IMR-90 (cell line): ENCODE measurements at places on chromosomes 4 and X. TPM values are rescaled to one million over a fixed set of nuclear protein-coding genes. Genes with fewer than 3 reads are reported as not detected.

BBS7 gene
- total RNA-seq, result 29.4 and 32.3 TPM in 2 replicates

GRCh38 chrX:153547195-153547594 lies 29.8 kb downstream of the ATP2B3 start:
- no peaks in the 10 kb centered on the region for H3K36me3 ChIP-seq
- H3K4me1 ChIP-seq, result no peaks in the 10 kb centered on the region
- no peak overlapping the region for H3K27ac ChIP-seq

- H3K4me3 ChIP-seq, result no peak overlapping the region
- no peaks in the 10 kb centered on the region for H3K36me3 ChIP-seq
- DNase-seq, result no peak
- no peak overlapping the region for H3K27ac ChIP-seq
- H3K27me3 ChIP-seq, result peaks cover 14% of the 10 kb centered on the region
Measured at GRCh38 chr4:4980621-4981230, 38.5 kb downstream of the CYTL1 start.

DNA sequence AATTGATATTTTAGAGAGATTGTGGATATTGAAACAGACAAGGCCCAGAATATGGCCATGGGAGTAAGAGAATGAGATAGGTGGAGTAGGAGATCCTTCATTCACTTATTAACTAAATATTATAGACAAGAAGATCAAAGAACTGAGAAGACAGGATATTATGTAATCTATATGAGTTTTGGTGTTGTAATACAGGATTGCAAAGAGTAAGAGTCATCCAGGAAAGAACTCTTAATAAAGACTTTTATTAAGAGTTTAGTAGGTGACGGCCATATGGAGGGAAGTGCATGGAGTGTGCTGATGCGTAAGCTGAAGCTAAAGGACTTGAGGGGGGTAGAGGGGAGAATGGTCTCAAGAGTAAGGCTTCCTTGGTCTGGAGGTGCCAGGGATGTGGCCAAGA lies 153.7 kb downstream of the VEGFC start:
- H3K4me1 ChIP-seq, result peaks cover 5% of the 10 kb centered on the region; the same call in 1 of the 2 replicates
- no peak overlapping the region for H3K27ac ChIP-seq
- H3K36me3 ChIP-seq, result no peaks in the 10 kb centered on the region
- H3K4me3 ChIP-seq, result no peak overlapping the region
- H3K27me3 ChIP-seq, result no peaks in the 10 kb centered on the region
- DNase-seq, result peak; percentile 23

- peak; percentile 80 for DNase-seq
- no peaks in the 10 kb centered on the region for H3K36me3 ChIP-seq
- H3K4me1 ChIP-seq, result peaks cover 9% of the 10 kb centered on the region
Measured at GRCh38 chr4:137614491-137614890, 82.2 kb upstream of the PCDH18 start.

- no peak for DNase-seq
- peaks cover 12% of the 10 kb centered on the region for H3K27me3 ChIP-seq
- no peaks in the 10 kb centered on the region for H3K4me1 ChIP-seq
Measured at GRCh38 chr4:104490096-104490769, 4.5 kb downstream of the CXXC4 start.

- H3K27ac ChIP-seq, result no peak overlapping the region
- no peak overlapping the region for H3K4me3 ChIP-seq
- H3K4me1 ChIP-seq, result peaks cover 5% of the 10 kb centered on the region; the same call in 1 of the 2 replicates
- H3K36me3 ChIP-seq, result no peaks in the 10 kb centered on the region
- DNase-seq, result peak; percentile 83
Measured at GRCh38 chr4:110087070-110087708, 111.2 kb downstream of the ELOVL6 start.

NOX1 gene
- not detected in 2 replicates for total RNA-seq

IL1RAPL1 gene
- total RNA-seq, result 9.0 and 12.5 TPM in 2 replicates

SPP1 gene
- 0.18 and 0.28 TPM in 2 replicates for total RNA-seq

OPN1MW gene
- not detected in 2 replicates for total RNA-seq

- H3K27me3 ChIP-seq, result peaks cover 3% of the 10 kb centered on the region; the same call in 1 of the 2 replicates
- no peaks in the 10 kb centered on the region for H3K4me1 ChIP-seq
- no peak overlapping the region for H3K4me3 ChIP-seq
- DNase-seq, result no peak
- H3K27ac ChIP-seq, result no peak overlapping the region
- no peaks in the 10 kb centered on the region for H3K36me3 ChIP-seq
Measured at GRCh38 chrX:150544835-150545770, 23.3 kb upstream of the MTM1 start.

DNA sequence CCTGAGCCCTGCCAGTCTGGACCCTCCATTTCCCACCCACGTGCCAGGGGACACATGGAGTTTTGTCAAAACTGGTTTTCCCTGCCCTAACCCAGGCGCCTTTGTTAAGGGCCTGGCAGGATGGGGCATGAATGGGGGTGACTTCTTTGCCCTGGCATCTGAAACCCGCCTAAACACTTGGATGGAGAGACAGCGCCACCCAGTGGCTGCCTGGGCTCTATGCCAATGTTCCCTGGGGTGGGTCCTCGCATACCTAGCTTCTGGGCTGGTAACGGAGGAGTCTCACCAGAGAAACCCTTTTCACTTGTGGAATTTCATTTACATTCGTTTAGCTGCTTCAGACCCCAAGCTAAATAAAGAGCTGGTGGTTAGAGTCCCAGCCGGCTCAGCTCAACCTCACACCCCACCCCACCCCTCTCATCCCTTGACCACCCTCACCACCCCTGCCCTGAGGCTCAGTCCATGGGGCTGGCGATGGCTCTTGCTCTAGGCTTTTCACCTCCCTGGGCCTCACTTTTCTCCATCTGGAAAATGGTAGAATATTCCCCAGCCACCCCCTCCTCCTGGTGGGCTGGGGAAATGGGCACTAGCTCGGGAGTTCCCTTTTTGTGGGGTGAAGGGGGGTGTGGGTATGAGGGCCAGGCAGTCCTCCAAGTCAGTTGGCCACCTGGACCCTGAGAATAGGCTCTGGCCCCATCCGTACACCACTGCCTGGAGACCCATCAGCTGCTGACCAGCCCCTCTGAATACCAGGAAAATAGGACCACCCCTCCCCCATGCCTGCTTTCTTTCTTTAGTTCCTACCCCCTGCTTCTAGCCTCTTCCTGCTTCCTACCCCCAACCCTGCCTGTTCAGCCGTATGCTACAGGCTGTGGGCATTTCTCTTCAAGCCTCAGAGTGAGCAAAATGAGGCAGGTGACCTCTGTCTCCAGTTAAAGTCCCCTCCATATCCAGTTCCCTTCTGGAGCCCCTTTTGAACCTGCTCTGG lies 57.1 kb upstream of the PJA1 start:
- H3K4me1 ChIP-seq, result peaks cover 2% of the 10 kb centered on the region; the same call in 1 of the 2 replicates
- H3K27ac ChIP-seq, result no peak overlapping the region
- no peaks in the 10 kb centered on the region for H3K36me3 ChIP-seq

DNA sequence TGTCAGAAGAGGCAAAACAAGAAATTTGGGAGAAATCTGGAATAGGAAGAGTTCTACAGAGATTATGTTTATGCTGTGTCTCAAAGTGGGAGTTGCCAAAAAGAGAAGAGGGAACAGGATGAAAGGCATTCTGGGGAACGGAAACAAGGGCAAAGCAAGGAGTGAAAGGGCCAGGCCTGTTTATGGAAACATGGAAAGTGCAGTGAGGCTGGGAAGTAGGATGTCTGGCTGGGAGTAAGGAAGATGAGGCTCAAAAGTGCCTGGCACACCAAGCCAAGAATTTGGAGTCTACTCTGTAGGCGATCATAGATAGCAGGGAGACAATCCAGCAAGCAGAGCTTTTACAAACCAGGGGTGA lies 1.8 kb upstream of the CUL4B start:
- peak overlapping the region; percentile 4; the same call in 1 of the 2 replicates for H3K27ac ChIP-seq
- no peak for DNase-seq
- H3K27me3 ChIP-seq, result no peaks in the 10 kb centered on the region

- H3K4me3 ChIP-seq, result no peak overlapping the region
- no peaks in the 10 kb centered on the region for H3K4me1 ChIP-seq
- H3K36me3 ChIP-seq, result no peaks in the 10 kb centered on the region
Measured at GRCh38 chrX:29407357-29407756, 808.0 kb upstream of the MAGEB2 start.

GRCh38 chrX:24350217-24350616 lies 10.2 kb upstream of the SUPT20HL1 start:
- H3K27me3 ChIP-seq, result peaks cover 3% of the 10 kb centered on the region; the same call in 1 of the 2 replicates
- H3K4me1 ChIP-seq, result no peaks in the 10 kb centered on the region
- no peak overlapping the region for H3K4me3 ChIP-seq
- no peaks in the 10 kb centered on the region for H3K36me3 ChIP-seq
- H3K27ac ChIP-seq, result no peak overlapping the region

NAA10 gene
- total RNA-seq, result 98.6 and 118 TPM in 2 replicates

DNA sequence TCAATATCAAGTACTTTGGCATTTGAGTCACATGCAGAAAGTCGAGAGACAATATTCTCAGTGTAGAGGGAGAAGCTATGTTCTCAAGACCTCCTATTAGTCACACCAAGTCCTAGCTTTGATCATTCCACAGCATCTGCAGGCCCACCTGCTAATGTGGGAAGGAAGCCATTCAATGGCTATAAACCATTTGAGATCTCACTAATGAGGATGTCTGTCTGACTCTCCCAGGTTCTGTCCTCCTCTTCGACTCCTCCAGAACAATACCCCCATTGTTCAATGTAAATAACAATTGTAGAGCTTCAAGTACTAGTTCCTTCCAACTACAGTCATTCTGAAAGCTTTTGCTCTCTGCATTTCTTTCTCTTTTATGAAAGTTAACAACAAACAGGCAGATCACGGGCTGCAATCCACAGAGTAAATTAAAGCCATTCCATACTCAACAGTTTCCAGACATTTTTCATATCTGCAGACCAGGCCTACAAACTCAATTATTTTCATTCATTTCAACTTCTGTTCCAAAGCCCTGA lies 140.2 kb upstream of the EDNRA start:
- no peaks in the 10 kb centered on the region for H3K27me3 ChIP-seq
- no peak overlapping the region for H3K27ac ChIP-seq
- H3K4me3 ChIP-seq, result no peak overlapping the region
- no peaks in the 10 kb centered on the region for H3K36me3 ChIP-seq
- peak; percentile 65 for DNase-seq
- peaks cover 4% of the 10 kb centered on the region for H3K4me1 ChIP-seq

- DNase-seq, result no peak
- no peaks in the 10 kb centered on the region for H3K36me3 ChIP-seq
- no peak overlapping the region for H3K4me3 ChIP-seq
- H3K27ac ChIP-seq, result no peak overlapping the region
- H3K4me1 ChIP-seq, result peaks cover 13% of the 10 kb centered on the region
Measured at GRCh38 chr4:8350841-8351461, 81.4 kb downstream of the HTRA3 start.

NUDT10 gene
- 0.90 and 1.1 TPM in 2 replicates for total RNA-seq

DNA sequence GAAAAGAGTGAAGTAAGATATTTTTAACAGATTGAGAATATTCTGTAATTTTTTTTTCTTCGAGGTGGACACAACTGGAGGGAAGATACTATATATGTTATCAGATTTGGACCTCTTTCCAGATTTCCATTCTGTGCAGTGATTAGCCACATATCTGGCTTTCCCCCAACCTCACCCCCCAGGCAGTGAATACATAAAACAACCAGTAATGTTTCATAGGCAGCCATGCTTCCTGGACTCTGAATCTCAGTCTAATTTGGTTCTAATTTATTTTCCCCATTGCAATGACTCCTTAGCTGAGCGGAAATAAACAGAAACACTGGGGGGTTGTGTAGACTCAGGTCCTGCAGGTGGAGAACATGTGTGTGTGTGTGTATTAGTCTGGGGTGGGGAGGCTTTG lies 226.5 kb downstream of the FBXW7 start:
- DNase-seq, result no peak
- H3K4me3 ChIP-seq, result no peak overlapping the region
- no peak overlapping the region for H3K27ac ChIP-seq
- no peaks in the 10 kb centered on the region for H3K36me3 ChIP-seq

TLR10 gene
- not detected in 2 replicates for total RNA-seq

KLHL13 gene
- 12.5 and 13.6 TPM in 2 replicates for total RNA-seq

NAAA gene
- total RNA-seq, result 15.8 and 17.6 TPM in 2 replicates

RRH gene
- not detected in 2 replicates for total RNA-seq
